NB4 (cell line): ENCODE measurements at places on chromosomes 4 and X.

DNA sequence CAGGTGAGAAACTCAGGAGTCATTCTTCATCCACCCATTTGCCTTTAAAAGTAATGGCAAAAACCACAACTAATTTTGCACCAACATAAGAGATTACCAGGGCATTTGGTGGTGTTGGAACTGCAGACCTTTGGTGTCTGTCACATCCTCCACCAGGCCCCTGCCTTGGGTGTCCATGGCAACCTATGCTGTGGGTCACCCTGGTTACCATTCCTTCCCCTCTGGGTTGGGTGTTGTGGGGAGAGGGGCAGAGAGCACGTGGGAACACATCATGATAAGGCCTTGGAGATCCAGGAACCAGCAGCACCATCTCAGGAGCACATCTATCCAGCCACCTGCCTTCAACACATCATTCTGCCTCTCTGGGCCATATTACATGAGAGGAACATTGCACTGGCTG lies 77.3 kb downstream of the CHRNA9 start:
- no peak for DNase-seq

- peak; percentile 53 for DNase-seq
Measured at GRCh38 chr4:63459329-63459728, 949.9 kb downstream of the TECRL start.

- DNase-seq: peak; percentile 4
Measured at GRCh38 chr4:143230683-143231082, 46.0 kb downstream of the USP38 start.

DNA sequence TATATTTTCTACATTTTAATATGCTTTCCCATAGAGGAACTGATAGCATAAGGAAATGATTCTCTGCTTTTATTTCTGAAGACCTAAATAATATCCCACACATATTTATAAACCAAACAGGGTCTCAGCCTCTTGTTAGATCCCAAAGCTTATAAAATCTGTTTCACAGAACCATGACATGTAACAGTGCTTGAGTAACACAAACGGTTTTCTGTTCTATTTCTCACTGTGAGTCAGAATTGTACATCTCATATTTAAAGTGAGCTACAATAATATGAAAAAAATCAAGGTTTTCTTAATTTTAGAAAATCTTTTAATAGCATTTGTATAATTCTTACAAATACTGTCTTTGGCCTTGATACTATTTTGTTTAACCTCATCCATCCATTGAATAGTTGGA lies 51.2 kb downstream of the NR3C2 start:
- DNase-seq: no peak

- DNase-seq: no peak
Measured at GRCh38 chr4:151322570-151322969, 2.8 kb downstream of the SH3D19 start.

DNA sequence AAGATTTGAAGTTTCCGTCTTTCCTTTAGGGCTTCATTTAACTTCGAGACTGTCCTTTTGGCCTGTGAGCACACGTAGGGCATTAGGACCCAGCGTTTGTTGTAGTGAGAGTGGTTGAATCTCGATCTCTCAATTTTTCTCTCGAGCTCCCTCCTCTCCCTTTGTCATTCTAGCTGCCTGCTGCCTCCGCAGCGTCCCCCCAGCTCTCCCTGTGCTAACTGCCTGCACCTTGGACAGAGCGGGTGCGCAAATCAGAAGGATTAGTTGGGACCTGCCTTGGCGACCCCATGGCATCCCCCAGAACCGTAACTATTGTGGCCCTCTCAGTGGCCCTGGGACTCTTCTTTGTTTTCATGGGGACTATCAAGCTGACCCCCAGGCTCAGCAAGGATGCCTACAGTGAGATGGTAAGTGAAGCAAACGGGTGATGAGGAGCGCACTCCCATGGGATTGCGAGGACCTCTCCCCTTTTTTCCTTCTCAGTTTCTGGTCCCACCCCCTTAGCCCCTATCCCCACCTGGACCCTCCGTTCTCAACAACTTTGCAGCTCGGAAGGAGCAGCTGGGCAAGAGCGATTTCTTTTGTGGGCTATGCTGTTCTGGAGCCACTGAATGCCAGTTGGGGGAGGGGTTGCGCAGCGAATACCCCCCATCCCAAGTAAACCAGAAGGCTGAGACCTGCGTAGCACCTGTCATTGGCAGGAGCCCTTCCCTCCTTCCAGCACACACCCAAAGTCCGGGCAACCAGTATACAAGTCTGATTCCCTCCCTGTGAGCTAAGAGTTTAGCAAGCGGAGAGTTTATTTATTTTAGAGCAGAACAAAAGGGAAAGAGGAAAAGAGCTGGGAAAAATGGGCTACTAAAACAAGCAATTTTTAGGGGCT lies at the start of gene TMEM35A:
Gene TMEM35A, plus strand, starts transcription at position 164 of the 883 bp plus-strand sequence. Its CDS starts 124 bp downstream, at position 288.
- no peak for DNase-seq

GRCh38 chr4:54729256-54729655 lies 71.5 kb downstream of the KIT start:
- no peak for DNase-seq

GRCh38 chr4:44071959-44072955 lies 376.4 kb downstream of the KCTD8 start:
- DNase-seq: no peak

DNA sequence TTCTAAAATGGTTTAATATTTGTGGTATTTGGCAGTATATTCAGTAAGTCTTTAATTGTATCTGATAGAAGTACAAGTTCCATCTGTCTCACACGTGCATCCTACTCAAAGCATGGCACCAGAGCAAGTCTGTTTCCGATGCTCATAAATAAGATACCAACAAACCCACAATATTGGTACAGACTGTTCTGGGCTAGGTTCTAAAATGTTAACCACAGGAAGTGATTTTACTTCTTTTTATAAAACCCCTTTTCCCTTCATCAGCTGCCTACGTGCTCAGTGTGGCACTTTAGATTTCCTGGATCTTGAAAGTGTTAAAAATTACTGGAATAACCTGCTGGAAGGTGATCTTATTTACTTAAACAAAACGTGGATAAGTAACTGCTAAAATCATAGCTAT lies 165.1 kb downstream of the CFAP299 start:
- DNase-seq: no peak

- no peak for DNase-seq
Measured at GRCh38 chr4:101600287-101600686, 190.2 kb upstream of the BANK1 start.

DNA sequence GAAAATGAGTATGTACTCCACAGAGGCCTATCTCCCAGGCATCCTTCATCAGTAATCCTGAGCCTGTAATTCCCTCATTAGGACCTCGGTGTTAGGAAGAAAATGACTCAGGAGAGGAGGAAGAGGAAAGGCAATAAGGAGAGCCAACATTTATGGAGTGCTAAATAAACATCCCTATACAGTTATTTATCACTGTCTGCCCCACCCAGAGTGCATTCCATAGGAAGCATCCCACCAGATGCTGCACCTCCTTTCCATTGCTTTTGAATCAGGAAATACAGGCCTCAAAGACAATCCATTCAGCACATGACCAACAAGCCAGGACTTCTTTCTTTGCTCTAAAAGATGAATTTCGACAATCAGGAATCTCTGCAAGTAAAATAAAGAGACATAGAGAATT lies 47.6 kb downstream of the USP38 start:
- no peak for DNase-seq

GRCh38 chrX:9710332-9710731 lies 55.3 kb downstream of the GPR143 start:
- DNase-seq: no peak

DNA sequence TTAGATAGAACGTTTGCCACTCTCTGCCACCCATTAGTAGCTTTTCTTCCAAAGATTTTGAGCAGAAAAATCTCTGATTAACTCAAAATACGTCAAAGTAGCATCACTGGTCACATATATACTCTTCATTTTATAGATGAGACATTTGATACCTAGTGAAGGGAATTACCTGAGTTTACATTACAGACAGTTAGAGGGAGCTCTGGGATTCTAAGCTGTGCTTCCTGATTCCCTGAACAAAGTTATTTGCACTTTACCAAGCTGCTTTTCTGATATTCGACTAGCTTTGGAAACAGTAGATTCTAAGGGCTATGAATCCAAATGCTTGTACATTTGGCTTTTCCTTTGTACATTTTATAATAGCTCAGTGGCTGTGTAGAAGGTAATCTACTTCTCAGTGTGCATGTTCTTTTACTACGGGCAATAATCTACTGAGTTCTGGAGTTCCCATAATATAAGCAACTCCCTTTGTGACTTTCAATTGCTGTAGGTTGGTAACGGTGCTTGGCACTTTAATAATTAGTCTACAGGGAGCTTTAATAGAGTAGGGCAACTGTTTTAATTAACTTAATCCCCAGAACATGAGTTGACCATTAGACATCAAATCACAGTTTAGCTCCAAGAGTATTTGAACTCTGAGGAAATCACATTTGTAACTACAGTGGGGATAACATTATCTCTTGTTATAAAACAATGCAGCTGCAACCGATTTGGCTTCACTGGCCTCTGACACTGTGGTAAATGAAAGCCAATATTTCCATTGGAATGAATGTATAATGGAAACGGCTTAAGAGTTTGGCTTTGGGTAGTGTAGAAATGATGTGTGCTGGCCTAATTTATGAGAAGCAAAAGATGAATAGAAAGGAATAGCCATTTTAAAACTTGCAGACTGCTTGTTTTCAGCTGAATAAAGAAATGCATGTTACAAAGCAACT lies 1602.4 kb downstream of the STIM2 start:
- DNase-seq: no peak

DNA sequence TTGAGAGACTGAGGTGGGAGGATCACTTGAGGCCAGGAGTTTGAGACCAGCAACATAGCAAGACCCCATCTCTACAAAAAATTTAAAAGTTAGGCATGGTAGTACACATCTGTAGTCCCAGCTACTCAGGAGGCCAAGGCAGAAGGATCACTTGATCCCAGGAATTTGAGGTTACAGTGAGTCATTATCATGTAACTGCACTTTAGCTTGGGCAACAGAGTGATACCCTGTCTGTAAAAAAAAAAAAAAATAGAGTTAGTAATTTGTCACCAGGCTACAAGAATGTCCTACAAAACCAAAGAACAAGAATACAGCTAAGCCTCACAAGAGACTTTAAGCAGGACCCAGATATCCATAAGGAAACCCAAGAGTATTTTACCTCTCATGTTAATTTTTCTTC lies 27.0 kb upstream of the RAB28 start:
- no peak for DNase-seq

GRCh38 chrX:154661899-154662298 lies 8.5 kb upstream of the CTAG2 start:
- DNase-seq: no peak
